ENCODE measurements at places on chromosomes 7 and 10.

- no peak for DNase-seq
These were observed 481.0 kb downstream of the PLXNA4 start for GRCh38 chr7:132095111-132095765.

DNA sequence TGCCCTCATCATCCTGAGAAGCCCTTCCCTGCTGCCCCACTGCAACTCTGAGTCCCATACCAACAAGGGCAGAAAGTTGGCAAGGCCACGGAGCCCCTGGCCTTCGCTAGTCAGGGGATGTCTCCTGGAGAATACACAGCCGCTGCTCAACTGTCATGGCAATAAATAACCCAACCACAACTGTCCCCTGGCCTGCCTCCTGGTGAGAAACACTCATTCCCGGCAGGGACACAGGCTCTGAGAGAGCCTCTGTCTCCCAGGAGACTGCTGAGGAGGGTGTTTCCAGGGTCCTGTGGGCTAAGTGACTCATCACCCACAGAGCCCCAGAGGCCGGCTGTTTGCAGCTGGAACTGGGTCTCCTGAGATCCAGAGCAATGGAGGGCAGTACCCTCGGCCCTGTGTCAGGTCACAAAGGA, 354.1 kb downstream of the TNS3 start:
- no peak for DNase-seq

- DNase-seq: no peak
These were observed 189.7 kb downstream of the ACTR3B start for GRCh38 chr7:152949253-152949652.

DNA sequence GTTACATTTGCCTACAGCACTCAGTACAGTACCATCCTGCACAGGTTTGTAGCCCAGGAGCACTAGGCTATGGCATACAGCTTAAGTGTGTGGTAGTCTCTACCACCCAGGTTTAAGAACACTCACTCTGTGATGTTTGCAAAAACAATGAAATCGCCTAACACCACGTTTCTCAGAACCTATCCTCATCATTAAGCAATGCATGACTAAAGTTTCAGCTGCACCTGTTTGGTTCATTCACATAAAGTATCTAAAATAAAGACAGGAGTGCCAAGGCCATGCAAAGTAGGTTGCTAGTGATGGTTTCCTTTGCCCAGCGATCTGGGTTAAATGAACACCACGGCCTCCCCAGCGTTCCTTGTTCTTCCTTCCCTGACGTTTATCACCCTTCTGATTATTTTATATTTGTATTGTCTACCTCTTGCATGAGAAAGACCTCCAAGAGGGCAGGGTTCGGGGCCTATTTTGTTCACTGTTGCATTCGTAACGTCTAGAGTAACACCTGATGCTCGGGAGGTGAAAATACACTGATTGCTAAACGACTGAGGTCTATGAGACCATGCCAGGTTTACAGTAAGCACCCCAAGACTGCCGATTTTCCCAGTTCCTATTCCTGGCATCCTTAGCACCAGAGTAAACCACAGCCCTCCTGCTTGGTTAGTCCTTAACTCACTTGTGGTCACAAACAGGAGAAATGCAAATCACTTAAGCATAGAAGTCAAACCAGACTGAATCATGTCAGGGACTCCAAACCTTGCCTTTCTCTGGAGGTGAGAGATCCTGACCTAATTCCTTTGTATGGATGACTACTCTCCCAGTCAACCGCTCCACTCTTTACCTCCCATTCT, 204.1 kb upstream of the NFE2L3 start:
- no peak for DNase-seq

DNA sequence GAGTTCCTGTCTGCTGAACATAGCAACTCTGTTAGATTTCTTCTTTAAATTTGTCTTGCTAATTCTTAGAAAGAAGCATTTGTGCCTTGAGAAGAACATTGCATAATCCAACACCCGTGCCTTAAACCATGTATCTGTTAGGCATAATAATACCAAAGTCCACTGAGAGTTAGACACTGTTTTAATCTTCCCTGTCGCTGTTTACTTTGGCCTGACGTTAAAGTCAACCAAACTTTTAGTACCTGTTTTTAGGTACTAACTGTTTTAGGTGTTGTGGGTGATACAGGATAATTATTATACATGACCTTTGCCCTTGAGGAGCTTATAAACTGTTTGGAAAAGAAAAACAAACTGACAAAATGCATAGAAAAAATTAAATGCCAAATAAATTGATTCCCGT, 43.6 kb downstream of the KLHDC10 start:
- no peak for DNase-seq

DNA sequence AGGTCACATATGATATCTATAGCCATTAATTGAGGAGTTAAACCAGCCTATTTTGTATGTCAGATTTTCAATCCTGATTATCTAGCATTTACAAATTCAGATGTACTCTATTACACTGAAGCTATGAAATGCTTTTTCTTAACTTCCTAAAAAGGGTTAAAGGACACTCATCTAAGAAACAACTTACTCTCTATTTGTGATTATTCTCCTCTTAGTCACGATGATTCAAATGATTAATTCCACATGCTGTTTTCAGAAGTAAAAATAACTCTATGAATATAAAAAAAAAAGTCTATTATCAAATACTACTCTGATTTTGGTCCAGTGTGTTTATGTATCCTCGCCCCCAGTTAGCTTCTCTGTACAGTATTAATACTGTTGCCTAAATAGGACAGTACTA, 1199.9 kb downstream of the GATA3 start:
- DNase-seq: no peak

- DNase-seq: no peak
These were observed 310.7 kb downstream of the SFMBT2 start for GRCh38 chr10:7100032-7100702.

- no peak for DNase-seq
These were observed 168.8 kb upstream of the RHOBTB1 start for GRCh38 chr10:61112771-61113170.

DNA sequence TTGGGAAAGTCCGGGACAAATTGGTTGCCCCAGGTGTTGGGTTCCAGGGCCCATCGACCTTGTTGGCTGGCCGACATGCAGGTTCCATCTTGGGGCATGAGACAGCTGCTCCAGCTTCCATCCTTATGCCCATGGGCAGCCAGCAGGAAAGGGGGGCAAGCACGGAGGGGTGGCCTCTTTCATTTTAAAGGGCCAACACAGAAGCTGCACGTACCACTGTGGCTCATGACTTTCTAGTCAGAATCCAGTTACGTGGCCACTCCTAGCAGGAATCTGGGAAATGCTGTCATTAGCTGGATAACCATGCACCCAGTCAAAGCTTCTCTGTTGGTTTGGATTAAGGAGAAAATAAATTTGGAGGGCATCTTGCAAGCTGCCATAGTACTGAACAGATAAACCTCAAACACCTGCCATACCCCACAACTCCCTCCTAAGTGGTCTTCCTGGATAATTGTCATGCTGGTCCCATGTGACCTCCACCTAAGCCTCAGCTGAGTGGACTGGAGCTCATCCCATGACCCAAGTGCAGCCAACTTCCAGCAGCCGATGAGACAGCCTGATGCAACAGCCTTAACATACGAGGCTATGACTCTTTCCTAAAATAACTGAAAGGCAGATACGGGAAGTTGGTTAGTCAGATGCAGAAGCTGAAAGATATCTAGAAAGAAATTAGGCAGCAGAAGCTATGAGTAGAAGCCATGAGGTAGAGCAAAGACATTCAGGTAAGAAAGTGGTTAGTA, 21.4 kb upstream of the GSDME start:
- peak; percentile 6 for DNase-seq

- DNase-seq: no peak
These were observed 16.5 kb downstream of the DOCK4 start for GRCh38 chr7:112189691-112190090.

GRCh38 chr10:80444646-80445319, 9.3 kb upstream of the TSPAN14 start:
- peak; percentile 37 for DNase-seq

Measured in amygdala (tissue), 56 donors.